NCI-H82 (cell line): ENCODE measurements at places on chromosomes 2 and 18.

DNA sequence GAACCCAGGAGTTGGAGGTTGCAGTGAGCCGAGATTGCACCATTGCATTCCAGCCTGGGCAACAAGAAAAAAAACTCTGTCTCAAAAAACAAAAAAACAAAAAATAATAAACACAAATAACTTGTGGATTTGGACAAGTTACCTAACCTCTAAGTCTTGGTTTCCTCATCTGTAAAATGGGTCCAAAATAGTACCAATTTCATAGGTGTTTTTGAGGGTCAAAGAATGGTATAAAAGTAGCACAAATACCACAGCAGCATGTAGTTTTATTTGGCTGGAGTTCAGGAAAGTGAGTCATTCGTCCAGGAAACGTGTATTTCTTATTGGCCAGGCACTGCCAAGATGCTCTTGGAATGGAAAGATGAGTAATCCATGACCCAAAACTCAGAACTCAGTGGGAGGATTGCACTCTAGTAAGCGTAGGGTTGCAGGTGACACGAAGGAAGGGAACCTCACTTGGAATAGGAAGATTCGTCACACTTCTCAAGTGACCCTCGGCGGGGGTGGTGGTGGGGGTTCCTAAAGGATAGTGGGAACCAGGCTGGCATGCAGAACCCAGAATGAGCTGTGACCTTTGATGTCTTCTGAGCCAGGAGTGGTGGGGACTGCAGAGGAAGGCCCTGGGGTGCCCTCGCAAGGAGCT is 24.4 kb downstream of the GRHL1 start:
- DNase-seq, result no peak

DNA sequence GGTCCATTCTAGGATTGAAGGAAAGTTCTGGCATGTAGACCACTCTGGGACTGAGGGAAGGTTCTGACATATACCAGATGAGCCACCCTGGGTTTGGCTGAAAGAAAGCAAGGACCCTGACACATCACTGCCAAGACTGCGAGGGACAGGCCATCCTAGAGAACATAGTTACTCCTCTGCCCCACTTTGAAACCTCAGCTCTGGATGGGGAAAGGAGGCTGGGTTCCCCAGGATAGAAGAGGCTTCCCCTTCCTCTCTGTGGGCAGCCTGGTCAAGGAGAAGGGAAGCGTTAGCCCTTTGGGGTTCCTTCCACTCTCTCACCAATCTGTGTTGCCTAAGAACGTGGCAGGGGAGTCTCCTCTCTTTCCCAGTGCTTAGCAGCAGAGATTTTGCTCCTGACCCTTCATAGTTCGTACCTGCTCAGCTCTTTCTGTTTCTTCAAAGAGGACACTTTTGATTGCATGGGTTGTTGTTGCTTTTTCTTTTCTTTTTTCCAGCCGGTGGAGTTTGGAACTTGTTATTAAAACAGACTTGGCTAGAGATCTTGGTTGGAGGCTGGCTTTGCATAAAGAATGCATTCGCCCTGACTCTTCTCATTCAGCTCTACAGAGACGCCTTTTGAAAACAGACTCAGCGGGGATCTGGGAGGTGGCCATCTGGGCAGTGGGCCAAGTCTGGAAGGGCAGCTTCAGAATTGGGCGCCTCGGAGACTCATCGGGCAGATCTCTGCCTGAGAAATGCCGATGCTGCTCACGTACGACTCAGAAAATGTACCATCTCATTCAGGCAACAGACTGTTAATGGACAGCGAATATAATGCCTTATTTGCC is 166.1 kb downstream of the CLIP4 start:
- peak; percentile 9 for DNase-seq

- peak; percentile 75 for DNase-seq
Measured at GRCh38 chr18:44130376-44130942, 550.2 kb upstream of the SETBP1 start.

GRCh38 chr2:239647052-239647819 is 246.4 kb upstream of the HDAC4 start:
- DNase-seq, result no peak

GRCh38 chr2:199940373-199940772 is 14.9 kb downstream of the TYW5 start:
- peak; percentile 34 for DNase-seq

GRCh38 chr2:111200333-111200881 is 79.7 kb downstream of the BCL2L11 start:
- peak; percentile 21 for DNase-seq

- DNase-seq, result no peak
Measured at GRCh38 chr2:230691005-230691647, 21.5 kb upstream of the CAB39 start.

DNA sequence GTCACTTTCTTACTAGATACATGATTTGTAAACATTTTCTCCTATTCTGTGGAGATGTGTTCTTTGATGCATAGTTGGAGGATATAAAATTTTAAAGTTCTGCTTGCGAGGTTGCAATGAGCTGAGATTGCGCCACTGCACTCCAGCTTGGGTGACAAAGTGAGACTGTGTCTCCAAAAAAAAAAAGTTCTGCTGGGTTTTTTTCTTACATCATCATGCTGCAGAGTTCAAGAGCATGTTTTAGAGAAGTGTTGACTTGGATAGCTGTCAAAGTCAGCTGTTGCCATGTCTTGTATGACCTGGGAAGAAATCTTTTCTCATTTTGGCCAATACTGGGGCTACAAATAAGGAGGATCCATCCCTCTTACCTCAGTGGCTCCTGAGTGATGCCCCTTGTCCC is 71.3 kb downstream of the UGGT1 start:
- no peak for DNase-seq

DNA sequence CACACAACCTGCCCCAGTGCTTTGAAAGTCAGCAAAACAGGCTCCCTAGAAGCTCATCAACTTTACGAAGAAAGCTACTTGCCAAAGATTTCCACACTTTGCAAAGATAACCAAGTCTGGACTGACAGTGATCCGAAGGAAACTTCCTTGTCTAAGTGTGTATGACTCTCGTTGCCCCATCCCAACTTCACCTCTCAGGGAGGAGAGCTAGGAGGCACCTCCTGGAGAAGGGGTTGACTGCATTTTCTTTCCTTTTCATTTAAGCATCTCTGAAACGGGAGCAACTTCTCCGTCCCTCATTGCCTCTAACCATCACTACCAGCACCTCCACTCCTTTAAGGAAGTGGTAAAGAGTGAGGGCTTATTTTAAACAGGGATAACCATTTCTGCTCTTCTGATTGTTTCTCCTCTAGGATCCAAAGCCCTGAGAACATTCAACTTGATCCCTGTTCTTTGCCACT is 7.0 kb downstream of the ZEB2 start:
- no peak for DNase-seq

- DNase-seq, result no peak
Measured at GRCh38 chr2:180890781-180891180, 89.6 kb upstream of the UBE2E3 start.

- DNase-seq, result no peak
Measured at GRCh38 chr2:46471019-46471583, 8.3 kb upstream of the TMEM247 start.

DNA sequence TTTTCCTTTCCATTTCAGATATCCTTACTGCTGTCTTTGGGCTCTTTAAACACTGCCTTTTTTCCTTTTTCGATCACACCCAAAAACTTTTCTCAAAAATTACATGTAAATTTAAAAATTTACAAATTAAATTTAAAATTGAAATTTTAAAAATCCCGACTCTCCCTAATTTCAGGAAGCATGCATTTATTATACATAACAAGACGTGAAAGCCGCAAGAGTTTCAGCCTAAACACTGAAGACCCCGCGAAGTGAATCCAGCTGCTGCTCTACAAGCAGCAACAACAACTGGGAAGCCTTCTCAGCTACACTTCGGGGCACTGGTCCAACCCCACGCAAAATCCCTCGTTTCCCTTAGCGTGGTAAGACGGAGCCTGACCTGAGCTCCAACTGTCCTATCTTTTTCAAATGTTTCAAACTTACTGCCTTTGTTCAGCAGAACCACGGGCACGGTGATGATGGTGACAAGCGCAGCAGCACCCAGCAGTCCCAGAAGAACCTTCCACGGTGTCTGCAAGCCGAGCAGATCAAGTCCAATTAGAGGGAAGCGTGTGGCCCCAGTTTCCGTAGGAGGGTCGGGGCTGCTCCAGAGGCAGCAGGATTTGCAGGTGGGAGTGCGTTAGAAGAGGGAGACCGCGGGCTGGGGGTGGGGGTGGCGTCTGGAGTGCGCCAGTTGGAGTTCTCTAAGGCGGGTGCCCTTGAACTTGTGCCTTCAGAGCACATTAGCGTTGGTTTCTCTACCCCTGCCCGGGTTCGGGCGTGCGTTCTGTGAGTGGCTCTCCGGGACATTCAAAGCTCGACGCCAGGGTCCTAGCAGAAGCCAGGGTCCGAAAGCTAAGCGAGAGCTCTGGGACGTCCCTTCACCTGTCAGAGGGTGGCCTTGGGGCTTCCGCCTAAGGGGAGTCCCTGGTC is 783 bp downstream of the DPP4 start:
- peak; percentile 59 for DNase-seq

GRCh38 chr2:172208791-172209325 is 106.2 kb upstream of the DLX2 start:
- no peak for DNase-seq

- DNase-seq, result no peak
Measured at GRCh38 chr18:22048221-22048620, 121.2 kb upstream of the GATA6 start.

- no peak for DNase-seq
Measured at GRCh38 chr2:78908973-78909372, 116.5 kb upstream of the REG3G start.

- DNase-seq, result no peak
Measured at GRCh38 chr2:152387041-152387440, 52.1 kb downstream of the FMNL2 start.

DNA sequence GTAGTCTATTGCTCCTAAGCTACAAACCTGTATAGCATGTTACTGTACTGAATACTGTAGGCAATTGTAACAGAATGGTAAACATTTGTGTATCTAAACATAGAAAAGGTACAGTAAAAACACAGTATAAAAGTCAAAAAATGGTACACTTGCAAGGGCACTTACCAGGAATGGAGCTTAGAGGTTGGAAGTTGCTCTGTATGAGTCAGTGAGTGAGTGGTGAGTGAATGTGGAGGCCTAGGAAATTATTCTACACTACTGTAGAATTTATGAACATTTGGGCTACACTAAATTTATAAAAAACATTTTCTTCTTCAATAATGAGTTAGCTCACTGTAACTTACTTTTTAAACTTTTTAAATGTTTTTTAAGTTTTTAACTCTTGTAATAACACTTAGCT is 19.0 kb downstream of the NABP1 start:
- no peak for DNase-seq

GRCh38 chr2:111703759-111704158 is 180.2 kb downstream of the ANAPC1 start:
- no peak for DNase-seq

GRCh38 chr2:237201461-237202287 is 116.0 kb downstream of the COPS8 start:
- no peak for DNase-seq

GRCh38 chr2:205237524-205237923 is 444.8 kb upstream of the NRP2 start:
- no peak for DNase-seq

DNA sequence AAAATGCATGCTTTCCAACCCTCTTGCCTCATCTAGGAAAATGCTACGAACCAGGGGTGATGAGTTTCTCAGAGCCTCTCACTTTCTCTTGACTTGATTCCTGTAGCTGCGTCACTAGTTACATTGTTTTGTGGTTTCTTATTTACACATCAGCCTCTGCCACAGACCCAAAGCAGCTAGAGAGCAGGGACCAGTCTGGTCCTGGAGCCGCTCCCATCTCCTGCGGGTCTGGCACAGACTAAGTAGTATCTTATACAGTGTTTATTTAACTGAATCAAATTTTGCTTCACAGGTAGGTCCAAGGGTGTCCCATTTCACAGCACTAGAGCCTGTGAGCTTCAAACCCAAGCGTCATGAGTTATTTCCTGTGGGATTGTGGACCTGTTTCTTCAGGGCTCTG is 310.5 kb downstream of the MYCN start:
- no peak for DNase-seq

DNA sequence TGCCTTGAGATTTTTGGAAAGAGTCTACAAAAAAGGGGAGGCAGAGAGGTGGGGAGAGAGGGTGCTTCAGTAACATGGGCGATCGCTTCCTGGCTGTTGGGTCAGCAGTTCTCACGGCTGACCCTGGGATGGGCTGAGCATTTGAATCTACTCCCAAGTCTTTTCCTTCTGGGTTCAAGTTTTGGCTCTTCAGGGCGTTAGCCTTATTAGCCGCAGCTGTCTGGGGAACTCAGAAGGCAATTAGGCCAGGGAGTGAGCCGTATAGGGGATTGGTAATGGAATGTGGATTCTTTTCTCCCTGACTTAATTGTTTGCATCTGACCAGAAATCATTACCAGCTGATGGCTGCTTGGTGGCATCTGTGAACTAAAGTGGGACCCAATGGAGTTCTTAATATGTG is 250.5 kb upstream of the SKOR2 start:
- no peak for DNase-seq

DNA sequence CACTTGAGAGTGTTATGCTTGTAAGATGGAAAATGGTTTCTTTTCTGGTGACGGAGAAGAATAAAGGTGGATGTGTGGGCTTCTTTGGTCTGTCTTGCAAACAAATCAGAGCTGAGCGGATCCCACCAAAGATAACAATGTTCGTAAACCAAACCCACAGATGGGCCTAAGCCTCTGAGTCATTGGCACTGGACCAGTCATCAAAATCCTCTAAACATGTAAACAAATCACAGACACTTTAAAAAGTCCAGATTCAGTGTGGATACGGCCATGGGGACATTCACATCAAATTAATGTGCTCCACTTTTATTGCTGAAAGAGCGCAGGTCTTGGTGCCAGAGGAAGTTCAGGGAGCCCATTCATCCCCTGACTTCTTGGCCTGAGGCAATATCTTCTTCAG is 60.5 kb upstream of the TMEM200C start:
- no peak for DNase-seq

DNA sequence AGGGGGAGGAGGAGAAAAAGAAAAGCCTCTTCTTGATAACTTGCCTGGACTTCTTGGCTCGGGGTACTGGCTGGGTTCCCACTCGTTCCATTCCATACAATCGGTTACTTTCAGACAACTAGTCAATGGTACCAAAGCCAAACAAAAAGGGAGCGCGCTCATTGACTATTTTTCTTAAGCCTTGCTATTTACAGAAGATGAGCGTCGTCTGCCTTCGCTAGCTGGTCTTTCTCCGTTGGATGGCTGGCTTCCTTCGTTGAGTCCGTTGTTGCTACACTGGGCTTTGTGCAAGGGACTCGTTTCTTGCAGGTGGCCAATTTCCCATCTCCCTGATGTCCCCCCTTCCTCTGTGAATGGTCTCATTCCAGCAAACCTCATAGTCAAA is 260.4 kb downstream of the ZNF516 start:
- no peak for DNase-seq

GRCh38 chr2:230412371-230412711 is 3.7 kb upstream of the SP100 start:
- DNase-seq, result no peak

DNA sequence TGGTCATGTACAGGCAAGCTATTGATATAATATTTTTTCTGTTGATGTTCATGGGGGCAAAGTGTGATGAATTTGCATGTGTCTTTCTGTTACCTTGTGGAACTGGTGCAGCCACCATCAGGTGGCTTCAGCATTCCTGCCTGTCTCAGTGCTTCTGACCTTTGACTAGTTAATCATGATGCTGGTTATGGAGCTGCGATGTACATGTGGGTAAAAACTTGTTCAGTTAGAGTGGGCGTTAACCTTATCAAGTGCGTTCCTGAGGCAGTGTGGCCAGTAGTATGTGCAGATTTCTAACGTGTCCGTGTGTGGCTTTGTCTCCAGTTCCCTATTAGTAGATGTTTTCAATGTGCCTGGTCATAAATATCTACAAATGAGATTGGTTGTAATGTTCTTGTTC is 127.4 kb upstream of the ZSWIM2 start:
- DNase-seq, result no peak
